Stimulated activated CD8-positive, alpha-beta memory T cell treated with anti-CD3 and anti-CD28 coated beads, Interleukin-7, amount 100 ng/mL, for 1 hour (primary cell): ENCODE measurements at places on chromosomes 16 and 17.

DNA sequence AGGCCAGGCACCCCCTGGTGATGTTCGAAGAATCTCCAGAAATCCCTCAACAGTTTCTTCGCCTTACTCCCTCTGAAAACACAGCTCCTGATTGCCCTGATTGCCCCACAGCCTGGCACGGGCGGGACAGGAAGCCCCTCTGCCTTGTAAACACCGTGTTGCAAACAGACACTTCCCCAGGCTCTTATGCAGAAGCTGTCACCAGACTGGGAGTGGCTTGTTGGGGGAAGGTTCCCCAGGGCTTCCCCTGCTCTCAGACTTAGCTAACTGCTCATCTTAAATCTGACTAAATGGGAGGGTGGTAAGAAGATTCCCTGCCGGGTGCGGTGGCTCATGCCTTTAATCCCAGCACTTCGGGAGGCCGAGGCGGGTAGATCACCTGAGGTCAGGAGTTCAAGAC, 11.2 kb downstream of the PIK3R5 start:
- DNase-seq = peak; percentile 53

GRCh38 chr17:40647624-40648383, at the start of gene SMARCE1:
Gene SMARCE1 (minus strand): TSS chr17:40647818. CDS start chr17:40645802, 2,016 bp downstream.
- DNase-seq = peak; percentile 46

- DNase-seq = no peak
These were observed 71.2 kb upstream of the MRTFB start for GRCh38 chr16:13999895-14000425.

DNA sequence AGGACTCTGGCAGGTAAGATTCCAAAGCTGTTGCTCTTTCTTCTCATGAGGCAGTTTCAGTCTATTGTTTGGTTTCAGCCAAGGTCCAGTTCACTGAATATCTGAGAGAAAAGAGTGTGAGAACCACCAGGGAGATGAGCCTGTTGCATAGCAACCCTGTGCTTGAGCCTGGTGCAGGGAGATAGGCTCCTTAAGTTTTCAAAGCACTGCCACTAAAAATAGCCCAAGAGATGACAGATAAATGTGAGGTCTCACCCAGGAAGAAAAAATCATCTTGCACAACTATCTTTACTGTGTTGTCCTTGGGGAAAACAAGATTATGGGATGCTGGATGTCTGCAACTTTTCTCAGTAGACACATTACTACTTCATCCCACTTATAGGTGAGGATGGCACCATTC, 26.2 kb upstream of the NUDT7 start:
- DNase-seq = no peak

DNA sequence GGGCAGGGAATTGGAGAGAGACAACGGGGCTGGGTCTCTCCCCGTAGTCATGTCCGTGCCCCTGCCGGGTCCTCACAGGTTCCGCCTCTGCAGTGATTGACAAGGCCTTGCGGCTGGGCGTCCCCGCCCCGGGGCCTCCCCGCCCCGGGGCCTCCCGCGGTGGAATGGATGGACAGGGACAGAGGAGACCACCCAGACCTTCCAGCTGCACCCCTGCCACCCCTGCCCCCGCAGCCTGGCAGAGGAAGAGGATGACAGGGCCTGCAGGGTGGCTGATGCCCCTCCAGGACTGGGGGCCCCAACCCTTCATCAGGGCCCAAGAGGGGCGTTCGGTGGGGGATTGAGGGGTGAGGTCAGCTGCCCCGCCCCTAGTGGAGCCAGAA, 216.4 kb upstream of the CIBAR2 start:
- no peak for DNase-seq

DNA sequence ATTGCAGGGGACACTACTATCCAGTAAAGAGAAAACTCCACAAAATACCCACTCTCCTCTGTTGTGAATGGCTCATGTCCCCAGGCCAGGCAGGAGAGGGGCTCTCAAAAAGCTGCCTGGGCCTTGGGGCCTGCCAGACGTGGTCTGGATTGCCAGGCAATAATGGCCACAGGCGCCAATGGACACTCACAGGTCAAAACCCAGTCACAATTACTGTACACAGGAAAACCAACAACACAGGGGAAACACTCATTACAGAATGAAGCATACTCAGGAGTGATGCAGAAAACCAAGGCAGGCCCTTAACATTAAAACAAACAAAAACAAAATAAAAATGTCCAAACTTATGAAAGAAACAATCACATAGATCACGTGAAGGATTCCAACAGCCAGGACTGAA, 35.1 kb upstream of the SREBF1 start:
- no peak for DNase-seq

- no peak for DNase-seq
These were observed 5.2 kb downstream of the PALB2 start for GRCh38 chr16:23635958-23636357.

- DNase-seq = no peak
These were observed 56.0 kb downstream of the CLUH start for GRCh38 chr17:2655546-2655945.

- DNase-seq = no peak
These were observed 10.0 kb upstream of the SCNN1G start for GRCh38 chr16:23172583-23172982.

DNA sequence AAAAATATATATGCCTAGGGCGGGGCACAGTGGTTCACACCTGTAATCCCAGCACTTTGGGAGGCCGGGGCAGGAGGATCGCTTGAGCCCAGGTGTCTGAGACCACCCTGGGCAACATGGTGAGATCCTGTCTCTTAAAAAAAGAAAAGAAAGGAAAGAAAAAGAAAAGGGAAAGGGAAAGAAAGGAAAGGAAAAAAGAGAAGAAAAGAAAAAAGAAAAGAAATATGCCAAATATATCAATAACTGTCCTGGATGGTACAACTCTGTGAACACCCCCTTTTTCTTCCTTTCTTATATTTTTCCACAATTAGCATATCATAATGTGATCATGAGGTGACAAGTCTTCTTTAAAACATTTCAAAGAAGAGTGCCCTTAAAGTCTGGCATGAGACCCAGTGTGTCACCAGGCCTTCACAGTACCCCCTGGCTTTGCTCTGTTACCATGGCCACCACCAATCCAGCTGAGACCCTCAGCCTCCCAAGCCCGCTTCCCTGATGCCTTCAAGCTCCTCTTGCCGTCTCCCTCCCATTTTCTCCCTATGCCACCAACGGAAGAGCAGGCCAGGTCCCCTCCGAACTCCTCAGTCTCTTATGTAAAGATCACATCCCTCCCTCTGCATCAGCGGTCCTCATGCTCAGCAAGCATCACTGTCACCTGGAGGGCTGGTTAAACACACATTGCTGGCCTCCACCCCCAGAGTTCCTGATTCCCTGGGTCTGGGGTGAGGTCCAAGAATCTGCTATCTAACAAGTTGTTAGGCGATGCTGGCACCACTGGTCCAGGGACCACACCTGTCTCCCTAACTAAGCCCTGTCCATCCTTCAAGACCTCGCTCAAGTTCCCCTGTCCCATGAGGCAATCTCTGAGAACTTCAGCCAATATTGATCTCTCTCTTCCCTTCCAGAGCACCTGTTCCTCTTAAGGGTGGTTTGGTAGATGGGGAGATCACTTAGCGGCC, 44.5 kb downstream of the CUEDC1 start:
- DNase-seq = no peak

GRCh38 chr16:85234310-85235204, 122.3 kb upstream of the CIBAR2 start:
- no peak for DNase-seq

GRCh38 chr17:50976951-50977472, 110.9 kb upstream of the TOB1 start:
- DNase-seq = no peak

DNA sequence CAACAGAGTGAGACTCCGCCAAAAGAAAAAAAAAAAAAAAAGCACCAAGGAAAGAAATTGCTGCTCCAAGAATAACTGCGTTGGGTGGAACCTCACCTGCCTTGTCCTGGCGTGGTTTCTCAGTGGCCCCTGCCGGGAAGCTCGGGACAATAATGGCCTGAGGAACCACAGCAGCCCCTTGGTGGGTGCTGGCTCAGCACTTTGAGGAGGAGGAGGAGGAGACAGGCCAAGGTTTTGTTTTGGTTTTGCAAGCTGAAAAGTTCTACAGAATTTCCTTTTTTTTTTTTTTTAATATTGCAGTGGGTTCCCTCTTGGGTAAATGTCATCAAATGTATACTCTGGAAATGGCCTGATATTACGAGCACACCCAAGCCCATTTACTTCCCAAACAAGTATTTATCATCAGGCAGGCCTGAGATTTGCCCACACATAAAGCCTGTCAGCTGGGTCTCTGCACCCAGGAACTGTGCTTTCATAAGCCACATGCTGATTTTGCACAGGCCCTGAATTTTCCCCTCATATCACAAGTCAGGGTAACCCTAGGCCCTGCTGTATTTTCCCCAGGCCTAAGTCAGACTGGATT, 78.3 kb downstream of the SOCS1 start:
- no peak for DNase-seq

DNA sequence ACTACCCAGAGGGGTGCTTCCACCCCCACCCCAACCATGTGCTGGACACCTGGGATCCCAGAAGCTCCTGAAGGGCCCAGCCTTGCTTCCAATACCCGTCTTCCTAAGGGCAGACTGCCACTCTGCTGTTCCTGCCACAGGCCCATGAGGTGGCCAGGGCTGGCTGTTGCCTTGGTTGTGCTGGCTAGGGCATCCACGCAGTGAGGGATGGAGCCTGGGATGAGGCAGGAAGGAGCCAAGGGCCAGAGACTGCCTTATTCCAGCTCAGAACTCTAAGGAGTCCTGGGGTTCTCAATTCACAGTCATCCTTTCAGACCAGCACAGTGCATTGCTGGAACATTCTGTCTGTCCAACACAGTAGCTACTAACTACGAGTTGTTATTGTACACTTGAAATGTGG, 37.8 kb downstream of the BCO1 start:
- DNase-seq = no peak

GRCh38 chr17:56431736-56432135, 161.8 kb upstream of the NOG start:
- no peak for DNase-seq

GRCh38 chr16:55494994-55495421, 13.9 kb upstream of the LPCAT2 start:
- DNase-seq = no peak

GRCh38 chr17:39271546-39271945, 45.8 kb upstream of the STAC2 start:
- DNase-seq = no peak

GRCh38 chr17:78933025-78933958, 8.1 kb upstream of the TIMP2 start:
- DNase-seq = no peak

- DNase-seq = no peak
These were observed 18.4 kb downstream of the TOX3 start for GRCh38 chr16:52528393-52529065.

DNA sequence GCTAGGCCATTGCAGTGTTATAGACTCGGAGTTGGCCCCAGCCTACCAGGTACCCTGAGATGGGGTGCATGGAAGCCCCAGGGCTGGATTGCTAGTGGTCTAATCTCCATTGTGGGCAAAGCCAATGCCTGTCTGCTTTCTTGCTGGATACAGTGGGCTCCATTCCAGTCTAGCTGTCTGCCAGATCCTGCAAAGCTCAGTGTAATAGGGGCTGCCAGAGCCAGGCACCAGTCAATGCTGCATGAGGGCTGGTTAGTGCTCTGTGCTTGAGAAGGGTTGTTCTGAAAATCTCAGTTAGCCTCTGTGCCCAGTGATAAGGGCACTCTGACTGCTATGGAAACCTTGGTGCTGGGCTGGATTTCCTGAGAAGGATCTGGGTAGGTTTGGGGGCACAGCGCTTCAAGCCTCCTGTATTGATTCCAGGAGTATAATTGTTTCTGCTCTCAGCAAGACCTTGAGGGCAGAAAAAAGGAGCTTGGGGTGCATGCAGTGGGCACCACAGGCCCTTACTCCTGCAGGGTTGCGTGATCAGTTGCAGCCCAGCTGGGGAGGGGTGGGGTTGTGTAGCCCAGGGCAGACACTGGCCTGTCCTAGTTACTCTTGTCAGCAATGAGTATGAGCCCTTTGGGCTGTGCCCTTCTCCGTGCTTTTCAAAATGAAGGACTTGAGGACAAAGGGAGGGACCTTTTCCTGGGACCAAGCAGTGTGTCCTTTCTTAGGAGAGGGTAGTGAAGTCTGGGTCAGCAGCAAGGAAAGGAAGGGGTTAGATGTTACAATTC, 19.0 kb downstream of the SMPD3 start:
- no peak for DNase-seq

DNA sequence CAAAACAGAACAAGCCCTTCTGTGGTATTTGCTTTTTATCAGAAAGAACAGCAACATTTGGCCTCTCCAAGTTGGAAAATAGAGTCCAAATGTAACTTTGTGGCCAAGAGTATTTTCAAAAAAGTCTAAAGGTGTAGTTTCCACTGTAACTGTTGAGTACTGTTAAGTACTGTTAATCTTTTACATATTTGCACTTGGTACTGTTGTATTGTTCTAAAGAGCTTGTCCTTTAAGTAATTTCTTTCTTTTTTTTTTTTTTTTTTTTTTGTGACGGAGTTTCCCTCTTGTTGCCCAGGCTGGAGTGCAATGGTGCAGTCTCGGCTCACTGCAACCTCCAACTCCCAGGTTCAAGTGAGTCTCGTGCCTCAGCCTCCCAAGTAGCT, 21.5 kb downstream of the LDAF1 start:
- no peak for DNase-seq

GRCh38 chr17:79947351-79948031, 88.2 kb downstream of the TBC1D16 start:
- no peak for DNase-seq

DNA sequence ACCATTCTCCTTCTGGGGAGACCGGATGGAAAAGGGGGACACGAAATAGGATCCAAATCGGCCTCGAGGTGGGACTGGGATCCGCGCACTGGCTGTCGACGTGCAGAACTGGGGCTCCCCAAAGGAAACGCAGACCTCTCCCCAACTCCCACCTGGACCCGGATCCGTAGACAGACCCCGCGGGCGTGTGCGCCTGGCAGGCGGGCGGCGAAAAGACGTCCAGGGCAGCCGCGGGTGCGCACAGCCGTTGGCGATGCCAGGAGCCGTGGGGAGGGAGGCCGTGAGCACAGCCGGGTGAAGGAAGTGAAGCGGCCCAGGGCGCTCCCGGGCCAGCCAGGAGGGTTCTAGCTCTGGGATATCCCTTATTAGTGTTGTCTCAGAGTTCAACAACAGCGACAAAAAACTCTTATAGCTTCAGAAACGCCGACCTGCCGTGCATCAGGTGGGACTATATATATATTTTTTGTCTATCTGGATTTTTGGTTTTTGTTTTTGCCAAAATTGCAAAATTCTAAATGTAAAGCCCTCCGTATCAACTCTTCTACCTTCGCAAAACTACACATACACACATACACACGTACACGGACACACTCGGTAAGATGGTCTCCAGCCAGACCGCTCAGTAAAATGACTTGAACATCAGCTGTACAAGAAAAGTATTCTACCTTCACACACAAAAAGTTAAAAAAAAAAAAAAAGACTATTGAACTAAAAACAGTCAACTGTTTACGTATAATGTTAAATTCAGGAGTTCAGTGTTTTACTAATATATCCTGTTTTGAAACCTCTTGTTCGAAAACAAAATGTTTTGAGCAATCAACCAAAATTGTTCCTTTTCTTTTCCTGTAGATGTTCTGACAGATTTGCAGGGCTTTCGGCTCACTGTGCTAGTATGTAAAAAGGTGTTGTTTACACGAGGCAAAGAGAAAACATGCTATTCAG, 5.2 kb upstream of the AATF start:
- DNase-seq = no peak
